Stimulated activated CD8-positive, alpha-beta memory T cell treated with anti-CD3 and anti-CD28 coated beads, Interleukin-4, amount 100 ng/mL, for 4 hours (primary cell): ENCODE measurements at places on chromosomes 3 and 15.

- no peak for DNase-seq
Measured at GRCh38 chr3:43213631-43214030, 72.7 kb upstream of the SNRK start.

- peak; percentile 1 for DNase-seq
Measured at GRCh38 chr15:100438570-100438969, 90.2 kb downstream of the CERS3 start.

DNA sequence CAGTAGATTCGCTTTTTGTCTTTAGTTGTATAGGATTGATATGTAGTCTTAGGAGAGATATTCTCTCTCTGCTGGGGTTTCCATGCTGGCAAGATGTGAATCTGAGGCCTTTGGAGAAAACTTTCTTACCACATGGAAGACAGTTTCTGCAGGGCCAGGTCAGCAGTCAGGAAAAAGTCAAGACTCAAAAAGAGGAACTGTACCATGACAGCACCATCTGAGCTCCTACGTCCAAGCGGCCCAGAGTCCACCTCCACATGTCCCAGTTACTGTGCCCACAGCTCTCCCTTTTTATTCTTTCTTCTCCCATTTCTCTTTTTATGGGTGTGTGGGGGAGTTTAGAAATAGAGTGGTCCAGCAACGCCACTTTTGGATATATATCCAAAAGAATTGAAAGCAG, 172.0 kb downstream of the MTHFS start:
- DNase-seq = no peak

DNA sequence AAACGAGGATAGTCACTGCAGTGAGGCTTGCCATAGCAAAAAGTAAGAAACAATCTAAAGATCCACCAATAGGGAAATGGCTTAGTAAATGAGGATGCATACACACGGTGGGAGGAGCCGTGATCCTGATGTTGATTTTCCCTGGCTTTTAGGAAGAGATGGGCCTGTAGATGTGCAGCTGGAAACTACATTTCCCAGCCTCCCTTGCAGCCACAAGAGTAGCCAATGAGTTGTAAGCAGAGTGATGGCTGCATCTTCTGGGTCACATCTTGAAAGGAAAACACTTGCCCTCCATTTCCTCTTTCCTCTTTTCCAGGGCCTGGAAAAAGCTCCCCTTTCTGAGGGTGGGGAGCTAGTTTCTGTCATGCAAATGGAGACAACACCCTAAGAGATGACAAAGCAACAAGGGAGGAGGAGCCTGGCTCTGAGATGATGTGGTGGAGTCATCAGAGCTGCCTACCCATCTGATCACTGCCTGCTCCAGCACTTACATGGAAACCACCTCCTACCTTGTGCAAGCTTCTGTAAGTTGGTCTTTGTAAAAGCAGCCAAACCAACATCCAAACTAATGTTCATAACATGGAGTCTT, 139.1 kb downstream of the TLE3 start:
- DNase-seq = no peak

- peak; percentile 20 for DNase-seq
Measured at GRCh38 chr15:77418966-77419835, 703 bp downstream of the PEAK1 start.

GRCh38 chr3:104388619-104389018, 978.1 kb upstream of the ALCAM start:
- no peak for DNase-seq

DNA sequence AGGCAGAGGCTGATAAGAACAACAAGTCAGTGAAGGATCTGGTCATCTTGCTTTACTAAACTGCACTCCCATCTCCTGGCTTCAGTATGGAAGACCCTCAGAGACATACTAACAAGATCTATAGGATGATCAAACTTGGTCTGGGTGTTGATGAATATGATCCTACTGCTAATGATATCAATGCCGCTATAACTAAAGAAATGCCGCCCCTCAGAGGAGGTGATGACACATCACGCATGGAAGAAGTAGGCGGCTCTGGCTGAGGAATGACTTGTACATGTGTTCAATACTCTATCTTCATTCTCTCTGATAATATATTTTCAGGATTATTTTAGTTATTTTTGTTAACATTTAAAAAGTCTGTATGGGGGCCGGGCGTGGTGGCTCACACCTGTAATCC, 17.5 kb upstream of the EIF2B5 start:
- DNase-seq = no peak

DNA sequence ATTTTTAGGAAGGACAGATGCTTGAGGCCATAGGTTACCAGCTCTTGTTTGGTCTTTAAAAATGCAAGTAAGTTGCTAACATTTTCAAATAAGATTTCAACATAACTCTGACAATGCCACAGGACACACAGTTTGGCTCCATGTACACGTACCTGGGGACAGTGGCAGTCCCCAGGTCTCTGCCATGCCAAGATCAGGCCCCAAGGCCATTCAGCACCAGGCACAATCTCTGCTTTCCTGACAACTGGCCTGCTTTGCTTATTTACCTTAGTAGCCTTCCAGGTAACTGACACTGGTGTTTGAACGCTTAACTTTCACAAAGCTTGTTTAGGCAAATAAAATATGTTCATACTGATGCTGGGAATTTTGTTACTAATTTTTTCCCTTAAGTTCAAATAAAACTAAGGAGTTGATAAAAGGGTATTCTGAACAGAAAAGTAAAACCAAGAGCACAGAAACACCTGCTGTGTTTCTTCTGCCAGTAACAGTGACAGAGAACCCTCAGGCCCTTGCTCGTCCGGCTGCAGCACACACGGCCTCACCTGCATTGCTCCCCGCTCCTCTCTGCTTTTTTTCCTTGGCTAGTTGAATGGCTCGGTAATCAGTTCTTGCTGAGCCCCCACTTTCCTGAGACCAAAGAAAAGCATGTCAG, 16.5 kb downstream of the ZXDC start:
- DNase-seq = no peak

- no peak for DNase-seq
Measured at GRCh38 chr15:85723960-85724945, 70.5 kb downstream of the KLHL25 start.

DNA sequence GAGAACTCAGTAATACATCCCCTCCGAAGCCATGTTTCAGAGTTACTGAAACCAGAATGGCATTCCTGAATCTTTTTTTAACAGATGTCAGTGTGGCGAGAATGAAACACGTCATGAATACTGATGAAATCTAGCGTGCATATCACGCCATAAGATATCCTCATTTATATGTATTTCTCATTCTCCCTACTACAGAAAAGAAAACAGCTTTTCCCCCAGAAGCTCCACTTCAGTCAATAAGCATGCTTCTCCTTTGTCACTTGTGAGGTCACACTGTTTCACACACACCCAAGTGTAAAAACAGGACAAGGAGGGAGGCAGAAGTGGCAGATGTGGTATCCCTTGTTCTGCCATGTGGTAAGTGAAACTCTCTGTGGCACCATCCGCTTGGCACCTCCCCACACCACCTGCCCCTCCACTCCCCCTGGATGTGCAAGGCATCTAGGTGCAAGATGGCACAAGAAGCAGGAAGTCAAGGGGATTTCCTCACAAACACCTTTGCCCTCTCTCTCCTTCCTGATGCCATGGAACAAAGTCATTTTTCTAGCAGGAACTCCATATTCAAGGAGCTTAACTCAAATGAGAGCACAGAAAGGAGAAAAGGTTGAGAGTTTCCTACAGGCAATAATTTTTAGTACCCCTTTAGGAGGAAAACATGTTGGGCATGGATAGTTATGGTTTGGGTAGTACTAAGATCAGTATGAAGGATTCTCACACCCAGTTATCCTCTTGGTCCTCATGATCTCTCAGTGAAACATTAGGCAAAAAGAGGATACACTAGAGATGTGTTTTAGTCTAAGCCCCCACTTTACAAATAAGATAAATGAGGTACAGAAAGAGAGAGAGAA, 47.5 kb upstream of the FRMD4B start:
- DNase-seq = no peak

DNA sequence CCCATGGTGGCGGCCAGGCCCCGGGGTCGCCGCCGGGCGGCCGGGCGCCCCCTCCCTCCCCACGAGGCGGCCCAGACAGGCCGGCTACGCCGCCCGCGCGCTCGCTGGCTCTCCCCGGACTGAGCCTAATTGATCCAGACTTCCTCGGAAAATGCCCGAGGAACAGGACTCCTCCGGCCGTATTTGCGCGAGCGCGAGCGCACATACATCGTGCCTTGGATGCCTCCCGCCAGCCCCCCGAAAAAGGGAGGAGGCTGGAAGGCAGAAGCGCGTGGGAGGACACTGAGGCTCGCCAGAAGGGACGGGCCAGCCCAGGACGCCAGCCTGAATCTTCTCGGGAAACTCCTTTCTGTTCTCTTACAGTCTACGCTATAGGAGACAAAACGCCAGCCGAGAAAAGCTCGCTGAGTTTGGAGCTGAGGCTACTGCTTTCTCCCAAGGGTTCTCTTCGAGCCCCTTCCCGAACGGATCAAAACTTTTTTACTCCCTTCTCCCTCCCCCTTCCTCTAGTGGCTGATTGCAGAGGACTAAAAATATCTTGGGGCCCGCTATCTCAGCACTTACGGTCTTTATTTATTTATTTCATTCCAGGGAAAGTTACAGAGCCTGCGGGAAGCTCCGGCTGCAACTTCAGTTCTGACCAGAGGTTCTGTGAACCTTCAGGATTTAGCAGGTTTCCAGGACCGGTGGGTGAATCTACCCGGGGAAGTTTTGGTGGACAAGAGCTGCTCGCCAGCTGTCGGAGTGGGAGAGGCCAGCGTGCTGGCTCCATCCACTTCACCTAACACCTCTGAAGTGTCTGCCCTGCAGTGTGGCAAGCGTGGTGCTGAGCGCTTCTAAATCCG, at the start of gene PDZRN3:
TSS of gene PDZRN3 (minus strand) at position 121 of the 845 bp plus-strand sequence.
- no peak for DNase-seq

DNA sequence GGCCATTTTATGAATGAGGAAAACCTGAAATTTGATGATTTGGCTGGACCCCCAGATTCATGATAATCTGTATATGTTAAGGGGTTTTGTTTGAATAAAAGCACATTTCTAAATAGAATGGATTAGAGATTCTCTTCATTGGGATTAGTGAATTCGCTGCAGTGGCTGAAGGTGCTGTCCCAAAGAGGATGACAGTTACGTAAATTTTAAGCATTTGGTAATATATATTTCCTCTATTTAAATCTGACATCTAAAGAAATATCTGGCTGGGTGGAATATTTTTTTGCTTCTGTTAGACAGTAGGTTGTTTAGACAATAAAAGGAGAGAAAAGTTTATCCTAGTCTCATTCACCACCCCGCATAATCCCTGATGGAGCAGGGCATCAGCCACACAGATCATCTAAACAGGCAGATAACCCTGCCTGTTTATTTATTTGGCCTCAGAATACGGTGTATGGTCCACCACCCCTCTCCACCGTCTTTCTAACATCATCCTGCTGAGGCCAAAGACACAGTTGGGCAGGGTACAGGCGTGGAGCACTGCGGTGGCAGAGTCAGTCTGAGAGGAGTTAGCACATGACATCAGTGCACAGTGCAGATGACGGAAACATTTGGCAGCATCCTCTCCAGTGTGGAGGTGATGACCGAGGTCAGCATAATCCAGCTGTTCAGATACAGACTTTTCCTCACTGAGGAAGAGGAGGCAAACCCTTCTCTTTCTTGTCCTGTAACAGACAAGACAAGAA, 20.4 kb upstream of the NFKBIZ start:
- DNase-seq = peak; percentile 26

DNA sequence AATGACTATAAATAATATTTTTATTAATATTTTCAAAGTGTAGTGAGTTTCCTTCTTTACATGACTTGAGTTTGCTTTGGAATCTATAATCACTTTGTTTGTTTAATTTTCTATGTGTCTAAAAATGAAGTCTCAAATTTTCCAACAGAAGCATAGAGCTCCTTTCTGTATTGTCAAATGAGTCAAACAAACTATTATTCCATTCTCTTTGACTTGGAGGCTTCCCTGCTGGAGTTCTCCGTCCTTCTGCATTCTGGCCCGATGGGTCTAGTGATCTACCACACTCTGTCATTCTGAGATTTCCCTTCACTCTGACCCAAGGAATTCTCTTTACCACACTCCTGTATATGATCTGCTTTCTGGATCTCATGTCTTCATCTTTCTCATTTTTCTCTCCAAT, 30.1 kb downstream of the POLR2M start:
- DNase-seq = no peak

DNA sequence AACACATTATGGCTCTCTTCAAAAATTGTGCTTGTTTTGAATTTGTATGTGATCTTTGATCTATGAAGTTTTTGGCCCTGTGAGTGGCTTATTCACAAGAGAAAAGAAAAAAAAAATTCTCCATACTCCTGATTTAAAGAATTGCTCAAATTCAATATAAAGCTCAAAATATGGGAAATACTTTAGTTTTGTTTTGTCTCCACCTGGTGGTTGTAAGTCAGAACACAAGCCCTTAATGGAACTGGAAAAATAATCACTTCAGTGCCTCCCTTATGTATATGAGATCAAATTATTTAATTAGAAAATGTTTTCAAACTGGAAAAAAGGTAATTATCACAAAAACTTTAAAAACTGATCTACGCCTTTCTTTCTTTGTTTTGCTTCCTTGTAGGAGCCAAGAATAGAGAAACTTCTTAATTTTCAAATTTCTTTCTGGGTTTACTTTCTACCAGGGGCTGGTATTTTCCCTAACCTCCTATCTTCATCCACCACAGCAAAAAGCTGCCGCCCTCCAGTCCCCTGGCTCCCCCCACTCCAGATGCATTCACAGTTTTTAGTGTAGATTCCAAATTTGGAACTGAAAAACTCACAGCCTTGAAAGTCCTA, 50.6 kb downstream of the SERP1 start:
- DNase-seq = no peak

DNA sequence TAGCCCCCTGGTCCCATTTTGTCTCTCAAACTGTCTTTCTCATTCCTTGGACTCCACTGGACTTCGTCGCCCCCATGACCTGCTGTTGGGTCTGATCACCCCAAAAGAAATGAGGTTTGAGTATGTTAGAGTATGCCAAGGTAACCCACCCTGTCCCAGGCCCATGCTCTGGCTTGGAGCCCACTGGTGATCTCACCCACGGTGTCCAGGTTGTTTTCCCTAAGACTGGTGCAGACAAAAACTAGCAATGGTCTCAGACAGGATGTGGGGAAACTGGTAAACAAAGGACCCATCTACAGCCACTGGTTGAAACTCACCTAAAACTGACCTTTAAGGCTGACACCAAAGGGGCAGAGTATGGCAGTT, 38.9 kb downstream of the EFCAB12 start:
- DNase-seq = no peak

GRCh38 chr15:31086344-31086743, 15.2 kb downstream of the TRPM1 start:
- DNase-seq = no peak

DNA sequence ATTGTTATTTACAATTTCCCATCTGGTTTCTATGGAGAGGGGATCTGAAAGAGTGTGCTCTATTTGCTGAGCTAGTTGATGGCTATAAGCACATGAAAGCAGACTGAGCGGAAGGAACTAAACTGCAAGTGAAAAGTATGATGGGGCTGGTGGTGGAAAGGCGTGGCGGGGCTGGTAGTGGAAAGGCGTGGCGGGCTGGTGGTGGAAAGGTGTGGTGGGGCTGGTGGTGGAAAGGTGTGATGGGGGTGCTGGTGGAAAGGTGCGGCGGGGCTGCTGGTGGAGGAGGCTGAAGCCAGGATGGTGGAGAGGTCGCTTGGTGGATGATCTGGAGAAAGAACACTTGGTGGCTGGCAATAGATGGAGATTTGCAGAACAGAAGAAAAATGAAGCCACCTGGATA, 136.7 kb downstream of the FMN1 start:
- DNase-seq = no peak
